Effector CD4-positive, alpha-beta T cell (primary cell): ENCODE measurements at places on chromosomes 1 and 21.

- DNase-seq = no peak
Measured at GRCh38 chr1:149888999-149889289, 10.4 kb upstream of the BOLA1 start.

DNA sequence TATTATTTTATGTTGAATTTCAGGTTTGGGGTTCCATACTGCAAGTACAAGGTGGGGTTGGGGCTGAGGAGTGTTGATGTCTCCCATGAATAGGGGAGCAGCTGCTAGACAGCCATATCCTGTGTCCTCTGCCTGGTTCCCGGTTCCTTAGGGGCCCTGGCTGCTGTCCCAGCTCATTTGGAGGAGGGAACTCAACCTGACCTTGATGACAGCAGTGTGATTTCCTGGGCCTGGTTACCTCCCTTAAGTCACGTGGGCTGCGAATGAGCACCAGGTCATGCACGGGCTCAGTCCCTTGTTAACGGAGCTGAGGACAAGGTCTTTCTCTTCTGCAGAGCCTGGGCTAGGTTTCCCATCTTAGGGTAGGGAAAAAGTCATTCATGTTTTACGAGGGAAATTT lies 85.1 kb downstream of the MTR start:
- no peak for DNase-seq

DNA sequence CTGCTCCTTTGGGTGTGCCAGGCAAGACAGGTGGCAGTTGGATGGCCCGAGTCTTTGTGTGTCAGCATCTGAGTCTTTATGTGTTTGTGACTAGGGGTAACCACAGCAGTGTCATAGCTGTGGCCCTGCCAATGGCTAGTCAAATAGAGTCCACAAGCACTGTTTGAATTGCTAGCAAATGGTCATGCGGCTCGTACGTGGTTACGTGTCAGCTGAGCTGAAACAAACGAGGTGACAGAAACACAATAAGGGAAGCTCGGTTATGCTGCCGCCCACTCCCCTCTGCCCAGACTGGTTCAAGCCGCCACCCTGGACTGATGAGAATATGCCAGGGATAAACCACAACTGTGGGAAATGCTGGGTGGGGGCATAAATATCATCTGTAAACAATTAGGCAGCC lies 174.3 kb upstream of the LMO4 start:
- no peak for DNase-seq

GRCh38 chr21:37509802-37510393 lies 143.3 kb downstream of the DYRK1A start:
- DNase-seq = no peak

DNA sequence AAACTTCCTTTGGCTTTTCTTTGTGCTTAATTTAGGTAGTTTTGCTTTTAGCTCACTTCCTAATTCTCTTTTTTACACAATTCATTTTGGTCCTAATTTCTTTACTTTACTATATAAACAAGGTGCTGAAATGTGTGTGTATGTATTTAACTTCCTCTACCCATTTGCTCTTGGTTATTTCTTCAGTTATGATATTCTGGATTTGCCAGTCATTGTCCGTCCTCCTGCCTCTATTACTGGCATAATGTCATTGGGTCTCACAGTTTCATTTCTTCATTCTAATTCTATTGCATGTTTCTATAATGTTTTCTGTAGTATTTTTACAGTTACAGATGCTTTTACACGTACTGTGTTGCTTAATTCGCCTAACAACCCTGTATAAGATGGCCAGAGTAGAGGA lies 96.2 kb downstream of the ZMYM4 start:
- DNase-seq = no peak

DNA sequence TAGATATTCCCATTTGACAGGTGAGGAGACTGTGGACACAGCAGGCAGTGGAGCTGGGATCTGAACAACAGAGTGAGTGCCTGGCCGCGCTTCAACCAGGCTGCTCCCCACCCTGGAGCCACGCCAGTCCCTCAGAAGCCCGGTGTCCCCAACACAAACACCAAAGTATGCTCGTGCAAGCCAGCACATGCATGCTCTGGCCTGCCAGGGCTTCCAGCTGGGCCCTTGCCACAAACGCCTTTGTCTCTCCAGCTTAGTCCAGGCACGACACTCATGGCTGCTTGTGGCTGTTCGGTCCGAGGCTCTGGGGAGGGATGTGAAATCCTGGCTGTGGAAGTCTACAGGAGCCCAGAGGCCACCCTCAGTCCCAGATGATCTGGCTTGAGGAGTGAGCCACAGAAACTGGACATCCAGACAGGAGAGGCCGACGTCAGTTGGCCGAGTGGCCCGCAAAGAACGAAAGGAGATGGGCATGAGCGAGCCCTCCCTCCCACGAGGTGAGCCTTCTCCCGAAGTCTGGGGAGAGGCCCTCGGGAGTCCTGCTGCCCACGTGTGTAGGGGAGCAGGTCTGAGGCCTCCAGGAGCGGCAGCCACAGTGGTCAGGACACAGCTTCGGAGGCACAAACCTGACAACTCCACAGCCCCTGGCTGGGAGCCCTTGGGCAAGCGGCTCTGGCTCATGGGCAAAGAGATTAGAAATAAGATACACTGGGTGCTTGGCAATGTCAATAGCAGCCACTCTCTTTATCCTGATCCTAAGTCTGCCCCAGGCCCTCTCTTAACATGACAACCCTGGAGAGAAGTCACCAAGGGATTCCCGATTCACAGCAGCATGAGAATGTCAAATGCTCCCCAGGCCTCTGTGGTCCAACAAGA lies 117.1 kb upstream of the IFFO2 start:
- DNase-seq = no peak
